ENCODE measurements at places on chromosomes 13 and 19.

- DNase-seq: no peak
Observed at GRCh38 chr13:82467626-82468025, 1414.6 kb downstream of the SLITRK1 start.

DNA sequence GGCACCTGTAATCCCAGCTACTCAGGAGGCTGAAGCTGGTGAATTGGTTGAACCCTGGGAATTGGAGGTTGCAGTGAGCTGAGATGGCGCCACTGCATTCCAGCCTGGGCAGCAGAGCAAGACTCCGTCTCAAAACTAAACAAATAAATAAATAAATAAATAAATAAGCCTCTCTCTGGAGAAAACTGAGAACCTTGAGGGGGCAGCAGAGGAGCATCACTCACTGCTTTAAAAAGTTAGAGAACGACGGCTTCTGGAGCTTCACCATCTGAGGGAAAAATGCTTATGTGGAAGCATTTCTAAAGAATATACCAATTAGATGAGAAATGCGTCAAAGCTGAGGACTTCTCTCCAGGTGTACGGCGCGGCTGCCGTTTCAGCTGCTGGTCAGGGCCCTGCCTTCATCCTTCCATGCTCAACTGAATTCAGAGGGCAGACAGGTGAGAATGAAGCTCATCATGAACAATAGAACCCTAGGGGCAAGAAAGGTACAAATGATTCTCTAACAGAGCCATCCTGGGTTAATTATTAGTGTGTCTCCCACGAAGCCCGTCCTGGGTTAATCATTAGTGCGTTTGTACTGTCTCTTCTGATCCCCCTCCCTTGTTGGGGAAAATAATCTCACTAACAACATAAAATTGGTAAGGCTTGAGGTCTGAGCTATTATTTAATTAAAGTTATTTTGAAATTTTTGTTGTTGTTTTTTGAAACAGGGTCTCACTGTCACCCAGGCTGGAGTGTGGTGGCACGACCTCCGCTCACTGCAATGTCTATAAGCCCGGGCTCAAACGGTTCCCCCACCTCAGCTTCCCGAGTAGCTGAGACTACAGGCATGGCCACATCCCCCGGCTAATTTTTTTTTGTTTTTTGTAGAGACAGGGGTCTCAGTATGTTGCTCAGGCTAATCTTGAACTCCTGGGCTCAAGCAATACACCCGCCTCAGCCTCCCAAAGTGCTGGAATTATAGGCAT, 80.1 kb downstream of the IPO5 start:
- DNase-seq: peak; percentile 50

DNA sequence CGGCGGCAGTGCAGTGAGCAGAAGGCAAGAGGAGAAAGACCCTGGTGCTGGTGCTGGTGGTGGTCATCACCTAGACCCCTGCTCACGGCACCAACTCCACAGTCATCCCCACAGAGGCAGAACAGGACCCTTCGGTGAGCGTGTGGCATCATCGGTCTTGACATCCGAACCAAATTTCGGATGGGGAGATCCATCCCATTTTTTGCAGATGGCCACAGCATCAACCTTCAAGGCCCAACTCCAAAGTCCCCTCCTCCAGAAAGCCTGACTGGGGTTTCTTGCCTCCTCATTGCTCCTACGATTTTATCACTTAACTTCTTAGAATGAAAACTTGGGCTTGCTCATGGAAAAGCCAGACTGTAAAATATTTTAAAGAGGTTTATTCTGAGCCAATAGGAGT, 8.7 kb upstream of the KLK12 start:
- DNase-seq: no peak

DNA sequence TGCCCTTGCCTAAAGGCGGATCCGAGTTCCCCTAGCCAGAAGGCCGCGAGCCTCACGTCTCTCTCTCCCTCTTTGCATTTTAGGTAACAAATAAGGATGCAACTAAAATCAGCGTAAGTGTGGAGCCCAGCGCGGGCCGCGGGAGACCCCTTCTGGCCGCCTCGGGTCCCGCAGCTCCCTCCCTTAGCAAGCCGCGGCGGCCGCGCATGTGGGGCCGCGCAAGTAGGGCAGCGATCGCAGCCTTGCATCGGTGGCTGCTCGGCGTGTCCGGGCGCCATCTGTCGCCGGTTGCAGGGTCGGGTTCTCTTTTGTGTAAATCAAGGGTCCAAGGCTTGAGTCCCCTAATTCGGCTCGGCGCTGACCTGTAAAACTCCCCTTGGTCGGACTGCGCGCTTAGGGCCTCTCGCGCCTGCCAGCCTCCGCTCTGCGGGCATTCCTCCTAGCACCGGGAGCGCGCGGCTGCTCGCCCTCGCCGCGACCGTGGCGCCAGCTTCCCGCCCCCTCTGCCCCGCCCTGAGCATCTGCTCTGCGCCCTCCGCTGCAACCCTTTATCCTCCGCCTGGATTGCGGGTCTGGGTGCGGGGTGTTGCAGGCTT, 2.7 kb downstream of the VSTM2B start:
- peak; percentile 68 for DNase-seq

- no peak for DNase-seq
Observed at GRCh38 chr13:90622541-90622940, 724.9 kb upstream of the MIR17HG start.

DNA sequence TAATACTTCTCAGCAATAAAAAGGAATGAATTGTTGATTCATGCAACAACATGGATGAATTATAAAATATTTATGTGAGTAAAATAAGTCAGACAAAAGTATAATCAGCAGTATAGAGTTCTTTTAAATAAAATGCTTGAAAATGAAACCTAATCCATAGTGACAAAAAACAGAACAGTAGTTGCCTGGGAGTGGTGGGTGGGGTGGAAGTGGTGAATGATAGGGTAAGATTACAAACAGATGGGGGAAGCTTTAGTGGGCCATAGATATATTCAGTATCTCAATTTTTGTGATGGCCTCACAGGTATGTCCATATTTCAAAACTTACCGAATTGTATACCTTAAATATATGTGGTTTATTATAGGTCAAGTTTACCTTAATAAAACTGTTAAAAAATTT, 124.9 kb upstream of the UBL3 start:
- no peak for DNase-seq

GRCh38 chr13:20136781-20137703, 23.8 kb downstream of the GJA3 start:
- DNase-seq: no peak

GRCh38 chr19:1250437-1251260, 2.3 kb downstream of the MIDN start:
- peak; percentile 90 for DNase-seq

Data from SK-N-DZ (cell line).